ENCODE measurements at places on chromosomes 16 and 17.

DNA sequence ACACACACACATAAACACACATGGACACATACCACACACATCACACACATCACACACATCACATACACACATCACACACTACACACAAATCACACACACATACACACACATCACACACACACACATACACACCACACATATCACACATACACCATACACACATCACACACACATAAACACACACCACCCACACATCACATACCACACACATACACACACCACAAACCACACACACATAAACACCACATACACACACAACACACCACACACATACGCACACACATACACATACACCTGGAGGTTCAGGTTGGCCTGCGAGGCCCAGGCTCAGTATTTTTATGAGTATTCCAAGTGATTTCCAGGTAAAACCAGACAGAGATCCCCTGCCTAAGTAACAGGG is 279.5 kb downstream of the FOXL1 start:
- no peak for DNase-seq

DNA sequence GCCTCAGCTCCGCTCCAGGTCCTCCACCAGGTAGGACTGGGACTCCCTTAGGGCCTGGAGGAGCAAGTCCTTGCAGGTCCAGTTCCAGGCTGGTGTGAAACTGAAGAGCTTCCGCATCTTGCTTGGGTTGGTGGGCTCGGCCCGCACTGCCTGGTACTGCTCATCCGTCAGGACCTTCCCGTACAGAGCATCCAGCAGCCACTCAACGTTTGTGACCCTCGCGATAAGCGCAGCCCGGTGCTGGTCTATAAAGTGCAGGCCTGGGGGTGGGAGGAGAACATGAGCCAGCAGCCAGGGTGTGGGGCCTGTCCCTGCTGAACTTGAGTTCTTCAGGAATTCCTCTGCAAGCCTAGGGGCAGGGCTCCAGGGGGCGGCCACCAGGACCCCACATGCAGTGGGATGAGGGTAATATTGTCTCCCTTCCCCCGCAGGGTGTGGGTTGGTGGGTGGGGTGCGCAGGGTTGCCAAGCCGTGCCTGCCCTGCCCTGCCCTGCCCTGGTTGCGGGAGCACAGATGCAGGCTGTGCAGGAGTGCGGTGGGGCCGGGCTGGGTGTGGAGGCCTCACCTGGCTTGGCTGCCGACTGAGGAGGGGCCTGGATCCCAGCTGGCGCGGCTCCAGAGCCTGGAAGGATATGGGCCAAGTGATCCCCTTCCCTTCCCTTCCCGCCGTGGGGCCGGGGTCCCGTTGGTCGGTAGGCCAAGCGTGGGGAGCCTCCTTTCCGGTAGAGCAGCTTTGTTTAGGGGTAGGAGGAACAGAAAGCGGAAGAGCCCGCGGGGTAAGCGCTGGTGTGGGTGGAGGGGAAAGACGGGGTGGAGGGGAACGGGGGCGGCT is 762 bp downstream of the PYCARD start:
- peak; percentile 33 for DNase-seq

DNA sequence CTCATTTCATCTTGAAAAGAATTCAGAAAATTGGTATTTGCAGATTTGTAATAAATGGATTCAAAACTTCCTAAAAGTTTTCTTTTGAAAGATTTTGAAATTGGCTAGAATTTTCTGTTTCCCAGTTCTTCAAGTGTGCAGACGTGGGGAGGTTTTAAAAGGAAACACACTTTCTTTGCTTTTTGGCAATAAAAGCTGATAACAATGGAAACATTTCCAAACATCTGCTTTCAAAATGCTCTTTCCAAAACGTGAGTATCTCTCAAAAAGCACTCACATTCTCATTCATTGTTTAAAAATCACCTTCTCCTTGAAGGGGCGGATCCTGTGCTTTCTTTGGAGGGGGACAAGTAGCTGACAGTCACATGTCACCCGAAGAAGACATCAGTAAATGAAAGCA is 8.6 kb upstream of the GSG1L start:
- no peak for DNase-seq

DNA sequence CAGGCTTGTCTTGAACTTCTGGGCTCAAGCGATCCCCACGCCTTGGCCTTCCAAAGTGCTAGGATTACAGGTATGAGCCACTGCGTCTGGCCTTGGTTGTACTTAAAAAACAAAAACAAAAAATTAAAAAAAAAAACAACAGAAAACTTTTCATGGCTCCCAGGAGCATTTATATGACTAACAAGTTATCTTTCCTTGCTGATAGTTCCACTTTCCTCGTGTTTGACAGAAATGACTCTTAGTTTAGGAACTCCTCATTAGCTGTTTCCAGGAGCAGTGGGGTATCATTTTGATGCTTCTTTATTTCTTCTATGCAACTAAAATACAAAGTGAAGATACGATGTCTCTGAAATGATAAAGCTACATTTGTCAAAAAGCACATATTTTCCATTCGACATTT is 165.4 kb downstream of the PRKCA start:
- no peak for DNase-seq

GRCh38 chr16:84709609-84710008 is 9.8 kb downstream of the USP10 start:
- DNase-seq, result no peak

DNA sequence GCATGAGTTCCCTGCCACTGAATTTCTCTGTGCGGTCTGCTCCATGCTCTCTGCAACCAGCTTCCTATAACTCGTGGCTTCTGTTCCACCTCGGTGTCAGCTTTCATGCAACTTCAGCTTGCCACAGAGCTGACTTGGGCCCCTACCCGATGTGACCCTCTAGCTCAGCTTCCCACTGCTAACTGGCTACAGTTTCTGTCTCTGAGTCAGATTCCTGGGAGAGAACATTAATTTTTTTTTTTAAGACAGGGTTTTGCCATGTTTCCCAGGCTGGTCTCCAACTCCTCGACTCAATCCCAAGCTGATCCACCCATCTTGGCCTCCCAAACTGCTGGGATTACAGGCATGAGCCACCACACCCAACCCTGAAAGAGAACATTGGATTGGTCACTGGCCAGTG is 35.5 kb upstream of the PSMD7 start:
- no peak for DNase-seq

Data from GF-D8 (cell line).